ENCODE measurements at places on chromosomes 1 and 21. TPM values are rescaled to one million over a fixed set of nuclear protein-coding genes. Genes with fewer than 3 reads are reported as not detected.

DNA sequence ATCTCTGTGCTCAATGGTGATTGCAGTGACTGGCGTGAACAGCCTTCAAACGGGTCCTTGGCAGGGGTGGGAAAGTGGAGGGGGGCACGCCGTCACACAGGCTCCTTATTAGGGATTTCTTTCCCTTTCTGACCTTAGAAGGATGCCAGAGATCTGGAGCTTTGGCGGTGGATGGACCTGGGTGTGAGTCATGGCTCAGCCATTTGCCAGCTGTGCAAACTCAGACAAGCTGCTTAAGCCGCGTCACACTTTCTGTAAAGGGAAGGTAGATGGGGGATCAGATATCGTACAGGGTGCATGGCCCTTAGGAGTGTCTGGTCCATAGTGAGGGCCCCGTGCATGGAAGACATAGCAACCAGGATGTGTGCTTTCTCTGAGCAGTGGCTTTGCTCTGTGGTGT is 48.3 kb upstream of the C1orf174 start:
- no peak for DNase-seq

- DNase-seq: no peak
These were observed 86.1 kb upstream of the S1PR1 start for GRCh38 chr1:101150670-101151069.

DNA sequence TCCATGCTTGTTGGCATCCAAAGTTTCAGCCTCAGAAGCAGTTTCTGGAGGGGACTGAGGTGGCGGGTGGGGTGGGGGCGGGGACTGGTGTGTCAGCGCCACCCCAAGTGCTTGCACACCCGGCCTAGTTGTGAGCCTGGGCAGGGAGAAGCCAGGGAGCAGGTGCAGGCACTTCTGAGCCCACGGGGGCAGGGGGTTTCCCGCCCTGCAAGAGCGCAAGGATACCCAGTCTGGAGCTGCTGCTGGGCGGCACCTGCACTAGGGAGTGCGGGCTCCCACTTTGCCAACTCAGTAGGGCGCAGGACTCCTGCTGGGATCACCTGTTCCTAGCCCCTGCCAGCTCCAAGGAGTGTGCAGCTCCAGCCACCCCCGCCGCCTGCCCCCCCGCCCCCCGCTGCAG is 33.5 kb downstream of the MAGI3 start:
- no peak for DNase-seq

DNA sequence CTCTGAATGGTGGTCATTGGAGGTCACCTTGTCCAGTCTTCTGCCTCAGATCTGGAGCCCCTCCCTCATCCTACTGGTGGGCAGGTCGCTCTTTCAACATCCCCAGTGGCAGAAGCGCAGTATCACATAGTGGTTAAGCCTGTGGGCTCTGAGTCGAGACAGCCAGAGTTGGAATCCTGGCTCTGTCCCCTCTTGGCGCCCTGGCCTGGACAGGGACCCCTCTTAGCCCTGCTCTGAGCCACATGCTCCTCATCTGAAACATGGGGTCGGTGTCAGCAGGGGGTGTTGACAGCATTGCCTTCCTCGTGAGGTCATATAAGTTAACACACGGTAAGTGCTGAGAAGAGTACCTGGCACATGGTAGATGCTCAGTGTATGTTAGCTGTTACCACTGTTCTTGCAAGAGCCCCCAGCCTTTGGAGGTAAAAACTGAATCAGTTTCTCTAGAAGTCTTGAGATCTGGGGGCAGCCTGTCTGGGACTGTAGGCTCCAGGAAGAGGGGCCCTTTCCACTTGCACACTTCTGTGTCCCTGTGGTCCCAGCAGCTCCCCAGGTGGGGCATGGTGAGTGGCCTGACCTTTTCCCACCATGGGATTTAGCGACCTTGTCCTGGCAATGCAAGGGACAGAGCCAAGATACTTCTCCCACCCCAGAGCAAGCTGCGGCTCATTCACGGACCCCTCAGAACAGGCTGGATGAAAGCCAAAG is 6.4 kb downstream of the ZC3H12A start:
- DNase-seq: no peak

DNA sequence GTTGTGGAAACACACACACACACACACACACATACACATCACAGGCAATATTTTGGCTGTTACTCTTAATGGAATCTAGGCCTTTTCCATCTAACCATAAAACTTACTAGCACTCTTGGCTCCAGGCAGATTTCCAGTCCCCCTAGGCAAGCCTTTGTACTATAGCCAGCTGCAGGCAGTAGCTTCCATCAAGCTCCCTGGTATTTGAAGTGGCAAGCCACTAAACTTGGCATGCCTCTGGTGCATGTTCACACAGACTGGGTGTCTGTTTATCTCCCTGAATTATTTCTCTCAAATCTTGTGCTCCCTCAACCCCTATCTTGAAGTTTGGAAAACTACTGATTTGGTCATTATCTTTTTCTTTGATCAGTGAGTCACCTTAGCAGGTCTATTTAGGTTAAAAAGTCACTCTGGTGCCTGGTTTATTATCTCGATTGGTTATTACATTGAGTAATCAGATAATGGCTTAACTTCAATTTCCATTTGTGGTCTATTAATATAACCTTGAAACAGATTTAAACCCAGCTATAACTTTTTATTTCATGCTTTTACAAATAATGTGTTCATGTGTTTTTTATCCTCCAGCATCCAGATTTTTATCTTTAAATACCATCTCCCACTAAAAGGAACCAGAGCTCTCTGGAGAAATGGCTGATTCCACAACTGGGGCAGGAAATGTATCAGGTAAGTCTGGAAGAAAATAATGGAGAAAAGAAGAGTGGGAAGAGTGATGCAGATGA is 2.7 kb upstream of the RBM15 start:
- no peak for DNase-seq

GRCh38 chr1:6246497-6247467 is 2.8 kb downstream of the HES3 start:
- DNase-seq: peak; percentile 84

DNA sequence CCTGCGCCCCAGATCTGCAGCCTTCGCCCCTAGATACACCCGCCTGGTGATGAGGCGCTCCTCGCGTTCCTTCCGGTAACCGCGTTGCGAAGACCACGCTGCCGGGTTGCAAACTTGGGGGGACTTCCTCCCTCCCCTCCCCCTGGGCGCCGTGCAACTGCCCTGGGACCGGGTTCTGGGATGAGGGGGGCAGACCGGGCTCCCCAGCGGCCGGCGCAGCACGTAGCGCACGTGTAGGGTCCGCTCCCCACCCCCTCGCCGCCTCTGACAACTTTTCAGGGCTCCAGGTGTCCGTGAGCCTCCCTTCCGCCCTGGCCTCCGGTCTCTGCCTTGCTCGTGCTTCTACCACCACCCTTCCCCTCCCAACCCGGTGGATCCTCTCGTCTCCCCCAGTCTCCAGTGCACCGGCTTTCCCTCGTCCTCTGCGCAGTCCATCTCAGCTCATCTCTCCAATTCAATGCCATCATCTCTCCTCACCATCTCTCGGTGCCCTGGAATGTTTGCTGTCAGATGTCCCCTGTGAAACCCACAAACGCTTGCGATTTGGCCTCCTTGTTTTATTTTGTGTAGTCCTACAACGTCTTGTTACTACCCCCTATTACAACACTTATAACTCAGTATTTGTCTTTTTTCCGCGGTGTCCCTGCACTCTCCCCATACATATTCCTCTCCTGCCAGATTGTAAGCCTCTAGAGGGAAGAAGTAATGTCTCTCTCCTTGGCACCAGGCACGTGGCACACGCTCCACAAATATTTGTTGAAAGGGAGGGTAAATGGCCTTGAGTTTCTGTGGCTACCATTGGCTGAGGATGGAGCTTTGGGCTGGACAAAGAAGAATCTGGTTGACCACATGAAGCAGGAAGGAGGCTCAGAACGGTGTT is 782 bp downstream of the PCAT6 start:
- DNase-seq: peak; percentile 44

GRCh38 chr21:31117128-31117916 is 79.0 kb upstream of the KRTAP19-8 start:
- DNase-seq: no peak

DNA sequence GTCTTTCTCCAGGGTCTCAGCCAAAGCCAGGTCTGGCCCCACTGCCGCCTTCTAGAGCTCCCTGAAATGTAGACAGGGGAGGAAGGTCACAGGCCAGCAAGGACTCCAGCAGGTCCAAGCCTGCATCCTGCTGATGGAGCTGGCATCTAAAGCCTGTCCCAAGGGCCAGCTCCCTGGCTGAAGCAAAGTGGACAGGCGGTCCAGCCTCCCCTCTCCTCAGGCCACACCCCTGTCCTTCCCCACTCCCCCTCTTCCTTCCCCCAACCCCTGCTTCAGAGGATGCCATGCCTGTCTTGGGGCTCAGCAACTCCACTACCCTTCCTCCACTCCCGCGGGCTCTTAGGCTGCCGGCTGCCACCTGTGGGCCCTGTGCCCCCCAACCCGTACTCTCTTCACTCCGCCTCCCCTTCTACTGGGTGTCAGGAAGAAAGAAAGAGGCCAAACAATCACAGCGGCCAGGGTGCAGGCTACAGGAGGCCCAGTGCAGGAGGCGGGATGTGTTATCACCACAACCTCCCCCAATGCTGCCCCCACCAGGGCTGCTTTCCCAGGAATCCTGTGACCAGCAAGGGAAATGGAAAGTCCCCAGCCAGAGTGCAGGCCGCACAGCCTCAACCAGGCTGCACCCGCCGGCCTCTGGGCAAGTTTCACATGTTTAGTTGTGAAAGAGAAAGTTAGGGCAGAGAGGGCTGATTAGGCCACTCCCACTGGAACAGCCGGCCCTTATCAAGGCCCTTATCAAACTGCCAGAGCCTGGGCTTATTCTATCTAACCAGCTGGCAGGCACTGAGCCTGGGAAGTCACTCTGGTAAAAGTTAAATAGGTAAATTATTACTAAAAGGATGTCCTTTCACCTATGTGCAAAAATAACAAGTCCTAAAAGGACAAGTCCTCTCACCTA is 34.1 kb downstream of the ACOT7 start:
- peak; percentile 72 for DNase-seq

- DNase-seq: no peak
These were observed 34.6 kb downstream of the TMEM51 start for GRCh38 chr1:15188130-15188524.

DNA sequence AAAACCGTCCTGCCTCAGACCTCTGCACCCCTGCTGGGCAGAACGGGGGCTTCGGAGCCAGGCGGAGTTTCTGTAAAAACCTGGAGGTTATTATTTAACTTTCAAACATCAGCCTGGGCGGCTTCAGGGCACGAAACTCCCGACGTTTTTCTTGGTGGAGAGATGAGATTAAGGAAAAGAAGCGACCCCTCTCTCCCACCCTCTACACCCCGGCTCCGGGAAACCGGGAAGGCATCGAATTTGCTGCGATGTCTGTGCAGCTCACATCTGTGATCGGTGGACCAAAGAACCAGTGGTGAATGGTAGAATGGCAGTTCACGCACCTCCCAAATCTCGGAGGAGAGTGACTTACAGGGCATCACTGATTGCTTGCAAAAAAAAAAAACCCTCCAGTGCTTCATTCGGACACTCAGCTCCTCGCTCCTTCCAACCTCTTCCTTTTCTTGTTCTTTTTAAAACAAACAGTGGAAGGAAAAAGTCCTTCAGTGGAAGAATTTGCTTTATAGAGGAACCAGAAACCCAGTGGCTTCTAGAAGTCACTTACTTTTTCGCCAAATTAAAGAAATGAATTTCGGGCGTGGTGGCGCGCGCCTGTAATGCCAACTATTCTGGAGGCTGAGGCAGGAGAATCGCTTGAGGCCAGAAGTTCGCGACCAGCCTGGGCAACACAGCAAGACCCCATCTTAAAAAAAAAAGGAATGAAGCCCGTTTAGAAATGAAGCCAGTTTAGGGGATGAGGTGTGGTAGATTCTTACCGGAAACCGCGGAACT is 884 bp downstream of the PHACTR4 start:
- no peak for DNase-seq

GRCh38 chr21:31720739-31721138 is 11.2 kb downstream of the SCAF4 start:
- no peak for DNase-seq

- peak; percentile 74 for DNase-seq
These were observed 68.3 kb downstream of the DHRS3 start for GRCh38 chr1:12549460-12550349.

DNA sequence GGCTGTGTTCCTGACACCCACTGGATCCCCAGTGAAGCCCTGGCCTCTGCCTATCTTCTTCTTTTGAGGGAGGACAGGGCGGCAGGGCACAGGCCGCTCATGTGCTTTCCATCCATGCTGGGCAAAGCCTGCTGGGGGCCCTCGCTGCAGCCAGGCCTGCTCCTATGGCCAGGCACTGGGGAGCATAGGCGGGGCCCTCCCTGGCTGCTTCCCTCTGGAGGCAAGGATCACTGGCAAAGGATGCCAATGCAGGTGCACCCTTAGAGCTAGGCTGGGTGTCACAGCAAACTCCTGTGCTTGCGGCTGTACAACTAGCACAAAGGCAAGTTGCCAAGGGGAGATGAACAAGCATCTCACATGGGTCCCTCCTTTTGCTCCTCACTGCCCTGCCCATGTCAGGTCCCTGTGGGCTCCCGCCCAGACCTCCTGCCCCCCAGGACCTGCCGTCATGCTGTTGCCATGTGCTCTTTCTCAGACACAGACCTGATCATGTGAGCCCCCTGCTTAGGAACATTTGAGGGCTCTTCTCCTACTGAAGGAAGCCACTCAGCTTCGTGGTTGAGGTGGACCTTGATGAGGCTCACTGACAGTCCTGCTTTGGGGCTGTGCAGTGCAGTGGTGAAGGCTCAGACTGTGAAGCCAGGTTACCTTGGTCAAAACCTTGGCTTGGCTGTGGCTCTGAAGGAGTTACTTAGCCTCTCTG is 393.6 kb downstream of the PTPRU start:
- DNase-seq: no peak

DNA sequence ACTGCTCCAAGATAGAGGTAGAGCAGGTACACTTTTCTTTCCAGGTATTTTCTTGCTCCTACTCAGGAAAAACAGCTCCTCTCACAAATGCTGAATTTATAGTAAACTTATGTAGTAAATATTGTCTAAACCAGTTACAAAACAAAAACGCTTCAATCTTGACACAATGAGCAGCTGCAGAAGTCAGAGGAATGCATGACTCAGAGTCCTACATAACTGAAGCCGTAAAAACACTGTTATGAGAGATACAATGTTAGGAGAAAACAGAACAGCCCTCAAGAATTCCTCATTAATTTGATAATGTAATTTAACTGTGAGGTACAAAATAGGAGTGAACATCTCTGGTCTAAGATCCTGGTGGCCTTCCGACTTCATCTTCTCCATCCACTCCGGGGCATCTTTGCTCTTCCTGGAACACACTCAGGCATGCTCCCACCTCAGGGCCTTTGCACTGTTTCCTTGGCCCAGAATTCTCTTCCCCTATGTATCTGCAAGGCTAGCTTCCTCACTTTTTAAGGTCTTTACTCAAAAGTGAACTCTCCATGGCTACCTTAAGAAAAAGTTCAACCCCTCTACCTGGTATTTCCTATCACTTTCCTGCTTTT is 138.5 kb downstream of the SLC45A1 start:
- DNase-seq: no peak

GRCh38 chr1:27960762-27961645 is 1.2 kb downstream of the XKR8 start:
- no peak for DNase-seq

- DNase-seq: no peak
These were observed 32.4 kb upstream of the CEP350 start for GRCh38 chr1:179921981-179922872.

- no peak for DNase-seq
These were observed 77.5 kb downstream of the RPAP2 start for GRCh38 chr1:92376345-92376744.

- peak; percentile 30 for DNase-seq
These were observed 2.3 kb downstream of the TRIM46 start for GRCh38 chr1:155175927-155176371.

AXDND1 gene
- not detected for total RNA-seq

MMP23B gene
- 47.9 TPM for total RNA-seq

KCNA2 gene
- 0.64 TPM for total RNA-seq

VWA1 gene
- total RNA-seq: 13.5 TPM

LCE2A gene
- not detected for total RNA-seq

LAX1 gene
- total RNA-seq: 0.37 TPM

Data from left ventricle myocardium superior (tissue), 1 donor.